ENCODE measurements at places on chromosomes 1 and 21. TPM values are rescaled to one million over a fixed set of nuclear protein-coding genes. Genes with fewer than 3 reads are reported as not detected.

DNA sequence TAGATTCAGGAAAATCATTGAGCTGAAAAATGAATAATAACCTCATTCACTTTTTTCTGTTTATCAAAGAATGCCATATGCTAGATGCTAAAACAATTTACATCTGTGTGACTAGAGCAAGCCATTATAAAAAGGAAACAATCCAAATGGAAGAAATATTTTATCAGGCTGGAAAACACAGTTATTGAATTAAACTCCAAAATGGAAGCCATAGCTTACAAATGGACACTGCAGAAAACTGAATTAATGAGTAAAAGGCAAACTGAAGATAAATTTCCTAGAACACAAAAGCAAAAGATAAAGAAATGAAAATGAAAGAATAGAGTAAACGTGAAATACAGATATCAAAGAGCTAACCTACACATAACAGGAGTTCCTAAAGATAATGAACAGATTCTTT lies 33.1 kb upstream of the IL10 start:
- H3K27ac ChIP-seq, result no peak overlapping the region
- H3K4me1 ChIP-seq, result peaks cover 42% of the 10 kb centered on the region
- DNase-seq, result no peak
- H3K4me3 ChIP-seq, result no peak overlapping the region
- no peaks in the 10 kb centered on the region for H3K36me3 ChIP-seq

DNA sequence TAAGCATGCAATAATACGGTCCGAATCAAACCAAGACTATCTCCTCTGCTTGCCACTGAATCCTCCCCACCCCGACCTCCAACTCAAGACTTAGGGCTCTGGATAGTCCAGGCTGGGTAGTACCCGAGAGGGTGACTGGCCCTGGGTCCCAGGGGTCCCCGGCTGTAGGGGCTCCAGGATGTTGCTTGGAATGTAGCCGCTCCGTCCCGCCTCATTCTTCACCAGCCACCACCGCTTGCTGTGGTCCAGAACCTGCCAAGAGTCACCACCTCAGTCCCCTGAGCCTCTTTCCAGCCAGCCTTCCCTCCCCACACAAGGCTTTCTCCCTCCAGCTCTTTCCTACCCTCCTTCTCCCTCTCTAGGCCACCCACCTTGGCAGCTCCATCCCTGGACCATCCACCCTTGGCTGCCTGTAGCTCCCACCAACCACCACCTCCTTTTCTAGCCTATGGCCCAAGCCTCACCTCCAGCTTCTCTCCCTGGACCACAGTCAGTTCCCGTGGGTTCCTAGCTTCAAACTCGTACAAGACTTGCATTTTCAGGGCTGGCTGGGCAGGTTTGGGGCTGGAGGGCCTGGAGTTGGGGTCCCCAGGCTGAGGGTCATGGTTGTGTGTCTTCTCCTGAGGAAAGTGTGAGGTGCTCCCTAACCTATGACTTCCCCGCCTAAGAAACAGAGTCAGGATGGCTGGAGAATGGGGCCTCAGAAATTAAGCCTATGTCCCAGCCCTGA lies 10.9 kb upstream of the GSTM3 start:
- no peaks in the 10 kb centered on the region for H3K36me3 ChIP-seq
- no peak overlapping the region for H3K4me3 ChIP-seq
- H3K27me3 ChIP-seq, result peaks cover 9% of the 10 kb centered on the region
- no peak overlapping the region for H3K27ac ChIP-seq

- peaks cover 4% of the 10 kb centered on the region for H3K4me1 ChIP-seq
- H3K27me3 ChIP-seq, result peaks cover 15% of the 10 kb centered on the region
- H3K27ac ChIP-seq, result no peak overlapping the region
- DNase-seq, result no peak
Measured at GRCh38 chr1:109776206-109776835, 12.6 kb upstream of the EPS8L3 start.

PEX11B gene
- total RNA-seq, result 34.2 TPM

DNA sequence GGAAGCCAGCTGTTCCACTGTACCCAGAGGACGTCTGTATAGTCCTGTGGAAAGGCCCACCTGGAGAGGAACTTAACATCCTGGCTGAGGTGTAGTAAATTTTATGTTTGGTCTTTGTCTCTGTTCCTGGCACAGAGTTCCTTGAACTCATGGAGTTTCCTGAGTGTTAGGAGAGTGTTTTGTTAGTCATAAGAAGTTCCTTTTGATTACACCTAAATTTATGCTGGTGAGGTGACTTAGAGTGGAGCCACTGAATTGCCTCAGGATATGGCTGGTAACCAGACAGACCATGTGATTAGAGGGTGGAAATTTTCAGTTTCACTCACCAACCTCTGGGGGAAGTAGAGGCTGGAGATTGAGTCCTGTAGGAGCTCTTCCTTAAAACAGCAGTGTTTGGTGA lies 57.9 kb downstream of the RASAL2 start:
- H3K27ac ChIP-seq, result no peak overlapping the region
- no peak for DNase-seq
- no peaks in the 10 kb centered on the region for H3K4me1 ChIP-seq

- H3K27ac ChIP-seq, result no peak overlapping the region
- H3K27me3 ChIP-seq, result no peaks in the 10 kb centered on the region
- no peaks in the 10 kb centered on the region for H3K36me3 ChIP-seq
- H3K4me1 ChIP-seq, result no peaks in the 10 kb centered on the region
Measured at GRCh38 chr1:27379564-27380122, 3.5 kb downstream of the CD164L2 start.

GRCh38 chr1:111302374-111302773 lies 11.7 kb downstream of the CHIA start:
- no peak for DNase-seq
- H3K36me3 ChIP-seq, result peaks cover 31% of the 10 kb centered on the region
- no peak overlapping the region for H3K27ac ChIP-seq
- peaks cover 5% of the 10 kb centered on the region for H3K27me3 ChIP-seq
- no peak overlapping the region for H3K4me3 ChIP-seq
- no peaks in the 10 kb centered on the region for H3K4me1 ChIP-seq

GRCh38 chr1:23111600-23112535 lies 56.8 kb downstream of the LUZP1 start:
- peak overlapping the region; percentile 65 for H3K4me3 ChIP-seq
- H3K27me3 ChIP-seq, result no peaks in the 10 kb centered on the region
- H3K27ac ChIP-seq, result peak overlapping the region; percentile 74
- peaks cover 82% of the 10 kb centered on the region for H3K4me1 ChIP-seq
- peaks cover 33% of the 10 kb centered on the region for H3K36me3 ChIP-seq

- no peaks in the 10 kb centered on the region for H3K36me3 ChIP-seq
- H3K4me3 ChIP-seq, result no peak overlapping the region
- DNase-seq, result no peak
- H3K4me1 ChIP-seq, result no peaks in the 10 kb centered on the region
Measured at GRCh38 chr1:227424953-227425352, 106.7 kb upstream of the CDC42BPA start.

GRCh38 chr1:60223158-60223557 lies 149.6 kb upstream of the C1orf87 start:
- no peak for DNase-seq
- H3K4me3 ChIP-seq, result no peak overlapping the region
- no peaks in the 10 kb centered on the region for H3K27me3 ChIP-seq
- H3K4me1 ChIP-seq, result no peaks in the 10 kb centered on the region

GRCh38 chr1:245168086-245168485 lies 13.3 kb downstream of the KIF26B start:
- DNase-seq, result no peak
- peak overlapping the region; percentile 15 for H3K4me3 ChIP-seq
- peaks cover 14% of the 10 kb centered on the region for H3K4me1 ChIP-seq
- H3K36me3 ChIP-seq, result no peaks in the 10 kb centered on the region

DNA sequence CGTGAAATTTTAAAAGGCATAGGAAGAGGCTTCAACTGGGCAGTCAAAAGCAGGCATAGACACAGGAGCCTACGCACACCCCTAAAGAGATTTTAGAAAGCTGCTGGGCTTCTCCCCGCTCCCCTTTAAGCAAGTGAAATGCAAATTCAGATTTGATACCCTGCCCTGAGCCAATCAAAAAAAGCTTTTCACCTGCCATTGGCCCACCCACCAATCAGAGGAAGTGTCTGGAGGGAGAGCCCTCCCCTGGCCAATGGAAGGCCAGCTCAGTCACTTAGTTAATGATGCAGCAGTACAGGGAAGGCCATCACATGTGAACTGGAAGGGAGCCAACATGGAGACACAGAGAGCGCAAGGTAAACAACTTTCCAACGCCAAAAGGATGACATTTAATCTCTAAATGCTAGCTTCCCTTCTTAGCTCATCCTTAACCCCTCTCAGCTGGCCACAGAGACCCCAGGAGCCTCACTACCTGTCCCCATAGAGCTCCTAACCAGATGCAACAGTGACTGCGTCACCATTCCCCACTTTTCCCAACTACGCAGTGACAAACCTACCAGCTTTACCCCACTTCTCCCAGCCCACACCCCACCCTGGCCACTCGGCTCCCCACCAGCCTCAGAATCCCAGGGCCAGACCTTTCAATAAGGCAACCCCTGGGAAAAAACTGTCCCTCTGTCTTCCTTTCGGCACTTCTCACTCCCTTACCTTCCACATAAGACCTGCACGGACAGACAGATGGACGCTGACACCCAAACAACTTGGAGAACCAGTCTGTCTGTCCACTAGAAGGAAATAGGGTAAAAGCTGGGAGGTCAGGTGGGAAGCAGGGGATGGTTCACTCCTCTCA lies 71.0 kb downstream of the CD46 start:
- H3K27ac ChIP-seq, result peak overlapping the region; percentile 99
- H3K4me3 ChIP-seq, result peak overlapping the region; percentile 71
- peaks cover 54% of the 10 kb centered on the region for H3K4me1 ChIP-seq
- peaks cover 6% of the 10 kb centered on the region for H3K36me3 ChIP-seq

DNA sequence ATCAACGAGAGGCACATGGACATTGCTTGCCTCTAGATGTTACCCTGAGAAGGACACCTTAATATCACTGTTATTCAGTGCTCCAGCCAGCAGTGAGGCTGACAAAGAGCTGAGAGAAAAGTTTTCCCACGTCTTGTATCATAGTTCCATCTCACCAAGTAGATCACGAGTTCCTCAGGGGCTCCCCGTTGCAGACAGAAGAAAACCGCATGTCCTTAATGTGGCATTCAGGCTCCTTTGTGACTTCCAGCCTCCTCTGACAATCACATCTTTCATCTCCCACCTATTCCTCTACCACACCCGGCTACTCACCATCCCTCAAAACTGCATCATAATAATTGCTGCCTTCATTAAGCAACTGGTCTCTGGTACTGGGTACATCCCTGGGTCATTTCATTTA lies 75.3 kb downstream of the DMRTA2 start:
- no peak for DNase-seq
- H3K36me3 ChIP-seq, result no peaks in the 10 kb centered on the region
- no peaks in the 10 kb centered on the region for H3K4me1 ChIP-seq
- no peak overlapping the region for H3K4me3 ChIP-seq

DNA sequence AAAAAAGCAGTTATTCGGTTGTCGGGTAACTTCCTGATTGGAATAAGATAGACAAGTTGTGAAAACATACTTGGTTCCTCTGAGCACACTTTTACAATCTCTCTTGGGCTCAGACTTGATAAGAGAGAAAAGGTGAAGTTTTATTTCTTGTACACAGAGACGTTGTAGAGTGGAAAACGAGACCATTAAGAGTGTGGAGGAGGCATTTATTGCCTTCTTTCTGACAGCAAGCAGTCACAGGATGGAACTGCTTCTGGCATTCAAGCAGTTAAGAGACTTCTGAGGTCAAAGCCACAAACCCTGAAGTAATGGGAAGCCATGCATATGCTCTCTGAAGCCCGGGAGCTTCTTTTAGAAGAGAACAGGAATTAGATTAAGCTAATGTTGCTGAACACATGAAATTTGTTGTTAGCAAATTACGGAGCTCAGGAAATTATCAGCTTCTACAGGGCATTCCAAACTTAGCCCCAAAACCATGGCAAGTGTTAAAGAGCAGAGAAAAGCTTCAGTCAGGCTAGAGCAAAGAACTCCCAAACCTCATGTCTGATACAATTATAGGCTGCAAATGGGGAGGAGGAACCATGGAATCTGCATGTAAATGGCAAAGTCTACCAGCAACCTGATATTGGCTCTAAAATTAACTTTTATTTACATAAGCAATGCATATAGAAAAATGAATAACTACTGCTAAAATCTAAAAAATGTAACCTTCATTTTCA lies 26.0 kb downstream of the S1PR1 start:
- peaks cover 72% of the 10 kb centered on the region for H3K4me1 ChIP-seq
- no peaks in the 10 kb centered on the region for H3K27me3 ChIP-seq
- peak overlapping the region; percentile 76 for H3K27ac ChIP-seq
- peak overlapping the region; percentile 77 for H3K4me3 ChIP-seq
- no peaks in the 10 kb centered on the region for H3K36me3 ChIP-seq

DNA sequence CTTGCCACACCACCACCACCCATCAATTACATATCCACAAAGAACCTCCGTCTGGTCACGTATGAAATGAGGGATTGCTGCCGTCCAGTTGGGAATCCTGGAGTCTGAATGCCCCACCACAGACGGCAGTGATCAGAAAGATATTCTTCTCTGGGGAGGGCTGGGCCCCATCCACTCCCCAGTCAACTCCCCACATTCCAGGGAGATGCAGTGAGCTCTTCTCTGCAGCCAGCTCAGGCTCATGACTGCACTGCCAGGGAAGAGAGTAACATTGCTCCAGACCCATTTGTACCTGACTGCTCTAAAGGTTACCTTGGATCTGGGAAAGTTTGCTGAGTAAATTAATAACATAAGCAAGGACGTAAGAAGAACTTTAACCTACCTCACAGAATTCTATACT lies 18.3 kb downstream of the DEGS1 start:
- no peaks in the 10 kb centered on the region for H3K27me3 ChIP-seq
- H3K4me1 ChIP-seq, result peaks cover 17% of the 10 kb centered on the region
- H3K27ac ChIP-seq, result no peak overlapping the region
- DNase-seq, result no peak
- no peaks in the 10 kb centered on the region for H3K36me3 ChIP-seq

RSBN1 gene
- total RNA-seq, result 27.7 TPM

Measured in natural killer cell treated with Interleukin-12 subunit alpha and Interleukin-12 subunit beta and Interleukin-15 and Interleukin-18, amount 100 ng/mL, for 72 hours (primary cell).